NCI-H1105 (cell line): ENCODE measurements at places on chromosomes 5 and 9.

DNA sequence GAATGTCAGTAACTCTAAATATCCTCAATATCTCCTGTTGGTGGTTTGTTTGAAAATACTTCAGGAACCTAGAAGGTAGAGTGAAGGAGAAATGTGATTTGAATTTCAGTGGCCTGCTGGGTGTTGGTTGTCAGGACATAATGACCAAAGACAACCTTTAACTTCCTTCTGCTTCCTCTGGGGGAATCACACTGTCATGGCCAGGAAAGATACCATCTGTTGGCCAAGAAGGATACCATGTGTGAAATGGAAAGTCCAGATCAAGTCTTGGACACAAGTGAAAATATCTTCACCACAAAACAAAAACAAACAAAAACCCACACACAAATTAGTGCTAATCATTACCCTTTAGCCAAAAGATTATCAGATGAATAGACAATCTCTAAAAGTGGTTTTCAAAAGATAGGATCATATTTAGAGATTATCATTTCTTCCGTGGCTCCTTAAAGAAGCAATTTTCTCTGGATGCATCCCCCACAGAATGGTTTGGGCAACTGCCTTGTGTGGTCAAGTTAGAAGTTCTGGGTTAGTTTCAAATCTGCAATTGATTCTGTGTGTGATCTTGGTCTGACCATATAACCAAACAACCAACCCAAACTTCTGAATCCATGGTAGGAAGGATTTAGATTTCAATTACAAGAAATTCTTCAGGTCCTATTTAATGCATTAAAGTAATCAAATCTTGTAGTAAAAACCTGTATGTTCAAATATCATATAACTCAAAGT lies 1.6 kb downstream of the C1QTNF3 start:
- no peak for DNase-seq

GRCh38 chr5:1476967-1477310 lies 31.7 kb upstream of the SLC6A3 start:
- no peak for DNase-seq

DNA sequence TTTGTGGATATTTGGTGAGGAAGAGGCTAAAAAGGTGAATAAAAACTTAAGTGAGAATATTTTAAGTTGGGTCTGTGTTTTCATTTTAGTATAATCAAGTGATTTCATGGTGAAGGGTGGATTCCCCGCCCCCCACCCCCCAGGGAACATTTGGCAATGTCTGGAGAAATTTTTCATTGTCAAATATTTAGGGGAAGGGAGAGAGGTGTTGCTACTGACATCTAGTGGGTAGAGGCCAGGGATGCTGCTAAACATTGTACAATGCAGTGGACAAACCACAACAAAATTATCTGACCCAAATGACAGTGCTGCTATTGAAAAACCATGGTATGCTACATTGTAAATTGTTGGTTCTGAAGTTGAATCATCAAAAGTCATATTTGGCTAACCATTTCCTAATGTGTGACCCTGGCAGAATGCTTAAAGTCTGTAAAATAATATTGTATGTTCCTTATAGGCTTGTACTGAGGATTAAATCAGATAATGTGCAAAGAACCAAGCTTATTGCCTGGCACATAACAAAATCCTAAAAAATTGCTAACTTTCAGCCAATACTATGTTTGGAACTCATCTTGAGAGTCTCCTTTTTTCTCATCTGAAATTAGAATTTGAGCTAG lies 5.6 kb downstream of the C5orf24 start:
- no peak for DNase-seq

DNA sequence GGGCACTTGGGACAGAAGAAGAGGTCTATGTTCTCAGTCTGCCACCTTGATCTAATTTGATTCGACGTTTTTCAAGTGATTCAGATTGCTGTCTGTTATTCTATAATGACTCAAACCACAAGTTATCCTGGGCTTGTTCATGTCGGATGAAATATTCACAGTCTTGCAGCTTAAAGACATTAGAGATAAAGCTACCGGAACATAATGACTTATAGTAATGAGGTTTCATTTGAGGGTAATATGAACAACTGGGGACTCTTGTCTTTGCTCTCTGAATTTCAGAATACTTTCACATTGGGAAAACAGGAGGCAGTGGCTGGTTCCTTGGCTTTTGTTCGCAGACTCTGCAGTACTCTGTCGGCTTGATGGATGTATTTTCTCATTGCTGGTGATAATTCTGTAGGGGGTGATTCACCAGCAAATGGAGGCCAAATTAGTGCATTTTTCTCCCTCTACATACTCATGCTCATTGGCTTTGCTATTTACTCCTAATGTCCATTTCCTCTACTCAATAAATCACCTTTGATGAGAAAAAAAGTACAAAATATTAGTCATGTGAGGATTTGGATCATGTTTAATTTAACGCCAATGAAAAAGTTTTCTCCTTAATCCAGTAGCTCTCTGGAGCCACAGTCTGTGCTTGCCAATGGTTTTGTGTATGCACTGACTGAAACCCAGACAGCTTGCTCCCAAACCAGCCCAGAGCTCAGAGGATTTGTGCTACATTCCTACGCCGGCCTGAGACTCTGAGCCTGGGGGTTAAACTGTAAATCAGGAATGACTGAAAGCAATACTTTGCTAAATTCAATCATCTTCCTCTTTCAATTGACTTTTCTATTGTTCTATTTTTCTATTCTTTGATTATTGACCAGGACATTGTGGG lies 154.7 kb upstream of the ANKH start:
- DNase-seq, result no peak

DNA sequence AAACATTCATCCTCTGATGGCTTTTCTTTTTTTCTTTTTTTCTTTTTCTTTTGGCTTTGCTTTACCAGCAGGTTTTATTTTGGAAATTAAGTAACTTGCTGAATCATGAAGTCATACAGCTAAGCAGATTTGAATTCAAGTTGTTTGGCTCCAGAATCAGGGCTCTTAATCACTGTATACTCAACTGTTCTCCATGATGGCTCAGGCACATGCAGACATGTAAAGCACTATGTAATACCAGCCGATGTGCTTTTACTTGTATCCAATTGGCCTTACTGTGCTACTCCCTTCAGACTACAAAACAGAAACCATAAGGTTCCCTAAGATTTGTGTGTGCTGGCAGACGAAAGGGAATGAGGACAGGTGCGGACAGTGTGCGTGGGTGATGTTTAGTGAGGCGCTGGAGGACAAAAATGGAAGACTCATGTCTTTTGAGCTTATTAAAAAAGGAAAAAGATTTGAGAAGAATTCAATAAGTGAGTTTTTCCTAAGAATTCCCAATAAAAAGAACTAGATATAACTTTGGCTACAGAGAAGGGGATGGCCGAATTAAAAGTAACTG lies 44.7 kb upstream of the OTP start:
- DNase-seq, result no peak
